Right renal pelvis (tissue), 4 donors: ENCODE measurements at places on chromosomes 12 and 14.

DNA sequence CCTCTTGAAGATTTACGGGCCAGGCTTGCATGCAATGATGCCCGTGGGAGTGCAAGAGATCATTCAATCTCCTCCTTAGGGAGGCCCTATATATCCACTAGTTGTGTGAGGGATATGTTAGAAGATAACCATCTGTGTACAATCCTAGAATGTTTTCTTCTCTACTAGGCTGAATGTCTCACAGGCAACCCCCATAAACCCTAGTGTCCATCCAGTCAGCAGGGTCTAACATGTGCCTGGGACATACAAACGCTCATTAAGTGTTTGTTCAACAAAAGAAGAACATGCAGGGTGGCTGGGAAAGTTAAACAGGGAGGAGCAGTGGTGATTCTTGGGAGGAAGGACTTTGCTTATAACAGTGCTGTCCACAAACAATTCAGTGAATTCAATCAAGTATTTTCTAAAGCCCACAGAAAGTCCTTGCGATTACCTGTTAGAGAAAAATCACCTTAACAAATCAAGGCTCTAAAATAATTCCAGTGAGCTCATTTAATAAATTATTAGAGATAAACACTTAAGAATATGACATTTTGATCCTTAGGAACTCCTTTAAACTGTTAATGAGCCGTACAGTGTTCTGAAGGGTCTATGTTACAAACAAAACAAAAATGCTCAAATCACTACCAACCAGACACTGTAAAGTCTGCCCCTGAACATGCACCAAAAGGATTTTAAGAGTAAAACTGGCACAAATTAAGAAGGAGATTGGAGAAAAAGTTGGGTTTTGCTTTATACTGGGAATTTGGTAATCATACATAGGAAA is 96.6 kb upstream of the FERMT2 start:
- peak; percentile 20 for DNase-seq

- no peak for DNase-seq
Observed at GRCh38 chr12:2387103-2387834, 334.5 kb downstream of the CACNA1C start.

- DNase-seq, result peak; percentile 5
Observed at GRCh38 chr14:70073924-70074566, 114.7 kb downstream of the SLC8A3 start.

GRCh38 chr14:66137081-66137480 is 349.1 kb upstream of the CCDC196 start:
- DNase-seq, result no peak

- DNase-seq, result no peak
Observed at GRCh38 chr12:51820526-51821439, 27.7 kb downstream of the FIGNL2 start.

DNA sequence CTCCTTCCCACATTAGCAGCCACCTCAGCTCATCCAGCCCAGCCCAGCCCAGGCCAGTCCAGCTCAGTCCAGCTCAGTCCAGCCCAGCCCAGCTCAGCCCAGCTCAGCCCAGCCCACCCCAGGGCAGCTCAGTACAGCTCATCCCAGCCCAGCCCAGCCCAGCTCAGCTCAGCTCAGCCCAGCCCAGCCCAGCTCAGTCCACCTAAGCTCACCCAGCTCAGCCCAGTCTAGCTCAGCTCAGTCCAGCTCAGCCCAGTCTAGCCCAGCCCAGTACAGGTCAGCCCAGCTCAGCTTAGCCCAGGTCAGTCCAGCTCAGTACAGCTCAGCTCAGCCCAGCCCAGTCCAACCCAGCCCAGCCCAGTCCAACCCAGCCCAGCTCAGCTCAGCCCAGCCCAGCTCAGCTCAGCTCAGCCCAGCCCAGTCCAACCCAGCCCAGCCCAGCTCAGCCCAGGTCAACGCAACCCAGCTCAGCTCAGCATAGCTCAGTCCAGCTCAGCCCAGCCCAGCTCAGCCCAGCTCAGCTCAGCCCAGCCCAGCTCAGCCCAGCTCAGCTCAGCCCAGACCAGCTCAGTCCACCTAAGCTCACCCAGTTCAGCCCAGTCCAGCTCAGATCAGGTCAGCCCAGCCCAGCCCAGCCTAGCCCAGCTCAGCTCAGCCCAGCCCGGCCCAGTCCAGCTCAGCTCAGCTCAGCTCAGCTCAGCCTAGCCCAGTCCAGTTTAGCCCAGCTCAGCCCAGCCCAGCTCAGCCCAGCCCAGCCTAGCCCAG is 63.0 kb downstream of the TMEM121 start:
- DNase-seq, result no peak

- no peak for DNase-seq
Observed at GRCh38 chr12:132395192-132395907, 66.0 kb upstream of the GALNT9 start.

- no peak for DNase-seq
Observed at GRCh38 chr12:52703424-52703823, at the start of gene KRT77. Gene KRT77 (minus strand): TSS chr12:52703524. CDS start chr12:52703434, 90 bp downstream.

GRCh38 chr12:53950437-53950773 is 4.3 kb upstream of the HOXC12 start:
- no peak for DNase-seq

DNA sequence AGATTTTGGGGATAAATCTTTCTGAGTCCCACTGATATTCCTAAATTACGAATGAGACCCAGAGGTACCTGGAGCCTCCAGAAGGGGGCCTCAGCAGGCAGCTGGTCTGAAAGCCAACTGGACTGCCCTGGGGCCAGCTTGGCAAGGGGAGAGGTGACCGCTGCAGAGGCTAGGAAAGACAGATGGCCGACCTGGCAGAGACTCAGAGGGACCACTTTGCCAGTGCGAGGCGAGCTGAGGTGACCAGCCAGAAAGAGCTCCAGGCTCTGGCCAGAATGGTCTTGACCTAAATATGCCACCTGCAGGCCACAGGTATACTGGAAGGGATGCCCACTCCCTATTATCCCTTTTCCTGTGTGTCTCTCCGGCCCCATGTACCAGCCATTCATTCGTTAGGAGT is 256.8 kb upstream of the GARIN6 start:
- no peak for DNase-seq

DNA sequence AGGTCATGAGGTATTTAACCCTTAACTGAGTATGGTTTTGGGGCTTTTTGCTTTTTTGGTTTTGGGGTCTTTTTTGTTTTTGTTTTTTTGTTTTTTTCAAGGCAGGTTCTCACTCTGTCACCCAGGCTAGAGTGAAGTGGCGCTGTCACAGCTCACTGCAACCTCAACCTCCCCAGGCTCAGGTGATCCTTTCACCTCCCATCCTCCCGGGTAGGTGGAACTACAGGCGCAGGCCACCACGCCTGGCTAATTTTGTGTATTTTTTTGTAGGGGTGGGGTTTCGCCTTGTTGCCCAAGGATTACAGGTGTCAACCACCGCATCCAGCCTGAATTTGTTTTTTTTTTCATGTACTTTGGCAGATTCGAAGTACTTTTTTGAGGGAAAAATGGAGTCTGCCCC is 19.9 kb downstream of the RAP1B start:
- no peak for DNase-seq
